DND-41 (cell line): ENCODE measurements at places on chromosomes 4 and X.
A peak's percentile ranks its signal among the peaks of the same experiment; 100 is the strongest.

DNA sequence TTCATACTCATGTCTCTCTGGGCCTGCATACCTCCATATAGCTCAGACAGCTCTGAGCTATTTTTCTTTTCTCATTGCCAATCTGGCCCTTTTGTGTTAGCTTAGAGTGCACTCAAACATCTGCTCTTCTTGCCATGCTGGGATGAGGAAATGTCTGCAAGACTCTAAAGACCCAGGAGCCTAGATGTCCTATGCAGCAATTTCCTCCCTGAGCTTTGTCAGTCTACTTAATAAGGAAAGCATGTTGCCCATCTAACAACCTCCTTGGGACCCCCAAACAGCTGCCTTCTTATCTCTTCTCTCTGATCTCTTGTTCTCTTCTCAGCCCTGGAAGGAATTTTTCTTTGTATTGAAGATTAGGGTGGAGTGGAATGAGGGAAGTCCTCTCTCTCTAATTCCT is 69.2 kb downstream of the UCHL1 start:
- no peaks in the 10 kb centered on the region for H3K36me3 ChIP-seq
- no peak for DNase-seq
- no peak overlapping the region for H3K4me3 ChIP-seq
- H3K27me3 ChIP-seq = no peaks in the 10 kb centered on the region
- no peaks in the 10 kb centered on the region for H3K4me1 ChIP-seq

- H3K4me3 ChIP-seq = no peak overlapping the region
- no peak for DNase-seq
- H3K36me3 ChIP-seq = no peaks in the 10 kb centered on the region
- no peaks in the 10 kb centered on the region for H3K27me3 ChIP-seq
- H3K4me1 ChIP-seq = no peaks in the 10 kb centered on the region
- no peak overlapping the region for H3K27ac ChIP-seq
These were observed 93.8 kb downstream of the APBB2 start for GRCh38 chr4:41120297-41121217.

- H3K4me3 ChIP-seq = no peak overlapping the region
- H3K36me3 ChIP-seq = no peaks in the 10 kb centered on the region
These were observed 118.3 kb upstream of the ETNPPL start for GRCh38 chr4:108881190-108881589.

- DNase-seq = no peak
- no peaks in the 10 kb centered on the region for H3K27me3 ChIP-seq
- no peaks in the 10 kb centered on the region for H3K4me1 ChIP-seq
- H3K36me3 ChIP-seq = no peaks in the 10 kb centered on the region
These were observed 60.2 kb downstream of the CHRNA9 start for GRCh38 chr4:40395166-40395900.

DNA sequence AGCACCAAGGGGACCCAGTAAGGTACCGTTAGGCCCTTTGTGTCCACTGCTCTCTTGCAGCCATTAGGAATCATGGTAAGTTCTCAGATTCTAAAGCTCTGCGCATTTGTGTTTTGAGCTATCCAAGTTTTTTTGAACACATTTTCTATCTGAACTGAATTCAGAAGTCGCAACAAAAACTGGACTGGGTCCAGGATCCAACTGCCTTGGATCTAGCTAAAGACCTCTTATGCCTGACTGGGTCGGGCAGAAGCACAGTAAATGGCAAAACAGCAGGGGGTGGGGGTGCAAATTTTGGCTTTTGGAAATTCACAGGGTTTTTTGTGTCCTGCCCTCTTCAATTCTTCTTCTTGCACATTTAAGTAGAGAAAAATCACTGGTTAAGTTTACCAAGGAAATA is 30.0 kb downstream of the RCHY1 start:
- DNase-seq = no peak
- no peak overlapping the region for H3K27ac ChIP-seq
- no peaks in the 10 kb centered on the region for H3K27me3 ChIP-seq
- H3K4me1 ChIP-seq = no peaks in the 10 kb centered on the region
- peaks cover 60% of the 10 kb centered on the region for H3K36me3 ChIP-seq

- H3K27ac ChIP-seq = no peak overlapping the region
- DNase-seq = no peak
- no peaks in the 10 kb centered on the region for H3K4me1 ChIP-seq
- H3K4me3 ChIP-seq = no peak overlapping the region
- H3K27me3 ChIP-seq = no peaks in the 10 kb centered on the region
These were observed 64.9 kb upstream of the SOD3 start for GRCh38 chr4:24730256-24731001.

- H3K36me3 ChIP-seq = no peaks in the 10 kb centered on the region
- no peak overlapping the region for H3K27ac ChIP-seq
- H3K4me1 ChIP-seq = peaks cover 8% of the 10 kb centered on the region
- H3K4me3 ChIP-seq = no peak overlapping the region
- no peak for DNase-seq
These were observed 897.7 kb upstream of the EPHA5 start for GRCh38 chr4:66568001-66568400.

- no peak for DNase-seq
- H3K4me3 ChIP-seq = no peak overlapping the region
- H3K27ac ChIP-seq = no peak overlapping the region
- H3K27me3 ChIP-seq = no peaks in the 10 kb centered on the region
These were observed 389 bp upstream of the CCSER1 start for GRCh38 chr4:90126805-90127204.

DNA sequence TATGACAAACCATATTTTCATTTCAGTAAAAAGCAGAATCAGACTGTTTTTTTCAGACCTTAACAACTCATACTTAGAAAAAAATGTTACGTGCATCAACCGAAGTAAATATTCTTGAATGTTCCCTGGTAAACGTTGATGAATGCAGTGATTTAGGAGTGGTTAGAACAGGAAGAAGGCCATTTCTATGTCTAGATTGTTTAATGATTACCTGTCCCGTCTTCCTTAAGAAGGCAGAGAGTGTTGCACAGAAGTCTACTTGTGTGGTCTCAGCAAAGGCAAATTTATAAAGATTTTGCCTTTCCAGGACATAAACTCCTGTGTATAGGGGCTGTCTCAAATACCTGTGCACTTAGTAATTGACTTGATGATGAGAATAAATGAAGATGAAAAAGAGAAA is 134.5 kb downstream of the MGST2 start:
- no peak for DNase-seq
- H3K36me3 ChIP-seq = no peaks in the 10 kb centered on the region
- H3K27ac ChIP-seq = no peak overlapping the region
- H3K4me3 ChIP-seq = no peak overlapping the region
- peaks cover 22% of the 10 kb centered on the region for H3K4me1 ChIP-seq

DNA sequence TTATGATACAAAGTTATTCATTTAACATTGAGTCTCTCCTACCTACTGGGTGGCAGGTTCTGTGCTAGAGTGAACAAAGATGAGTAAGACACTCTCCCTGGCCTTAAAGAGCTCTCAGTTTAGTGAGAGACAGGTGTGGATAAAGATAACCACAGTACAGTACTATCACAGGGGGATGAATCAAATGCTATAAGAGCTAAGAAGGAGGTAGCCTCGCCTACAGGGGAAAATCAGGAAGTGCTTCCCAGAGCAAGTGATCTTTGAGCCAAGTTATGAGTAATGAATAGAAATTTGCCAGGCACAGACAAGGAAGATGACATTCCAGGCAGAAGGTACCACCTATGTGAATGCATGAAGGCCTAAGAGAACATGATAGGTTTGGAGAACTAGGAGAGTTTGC is 3.4 kb upstream of the IGBP1 start:
- peaks cover 3% of the 10 kb centered on the region; the same call in 1 of the 2 replicates for H3K36me3 ChIP-seq
- no peak overlapping the region for H3K4me3 ChIP-seq
- peaks cover 17% of the 10 kb centered on the region for H3K4me1 ChIP-seq
- H3K27ac ChIP-seq = no peak overlapping the region
- no peaks in the 10 kb centered on the region for H3K27me3 ChIP-seq
- no peak for DNase-seq

- no peak overlapping the region for H3K27ac ChIP-seq
- H3K4me1 ChIP-seq = no peaks in the 10 kb centered on the region
- H3K27me3 ChIP-seq = no peaks in the 10 kb centered on the region
- DNase-seq = no peak
- no peak overlapping the region for H3K4me3 ChIP-seq
These were observed 87.3 kb downstream of the PRSS12 start for GRCh38 chr4:118265312-118266144.

DNA sequence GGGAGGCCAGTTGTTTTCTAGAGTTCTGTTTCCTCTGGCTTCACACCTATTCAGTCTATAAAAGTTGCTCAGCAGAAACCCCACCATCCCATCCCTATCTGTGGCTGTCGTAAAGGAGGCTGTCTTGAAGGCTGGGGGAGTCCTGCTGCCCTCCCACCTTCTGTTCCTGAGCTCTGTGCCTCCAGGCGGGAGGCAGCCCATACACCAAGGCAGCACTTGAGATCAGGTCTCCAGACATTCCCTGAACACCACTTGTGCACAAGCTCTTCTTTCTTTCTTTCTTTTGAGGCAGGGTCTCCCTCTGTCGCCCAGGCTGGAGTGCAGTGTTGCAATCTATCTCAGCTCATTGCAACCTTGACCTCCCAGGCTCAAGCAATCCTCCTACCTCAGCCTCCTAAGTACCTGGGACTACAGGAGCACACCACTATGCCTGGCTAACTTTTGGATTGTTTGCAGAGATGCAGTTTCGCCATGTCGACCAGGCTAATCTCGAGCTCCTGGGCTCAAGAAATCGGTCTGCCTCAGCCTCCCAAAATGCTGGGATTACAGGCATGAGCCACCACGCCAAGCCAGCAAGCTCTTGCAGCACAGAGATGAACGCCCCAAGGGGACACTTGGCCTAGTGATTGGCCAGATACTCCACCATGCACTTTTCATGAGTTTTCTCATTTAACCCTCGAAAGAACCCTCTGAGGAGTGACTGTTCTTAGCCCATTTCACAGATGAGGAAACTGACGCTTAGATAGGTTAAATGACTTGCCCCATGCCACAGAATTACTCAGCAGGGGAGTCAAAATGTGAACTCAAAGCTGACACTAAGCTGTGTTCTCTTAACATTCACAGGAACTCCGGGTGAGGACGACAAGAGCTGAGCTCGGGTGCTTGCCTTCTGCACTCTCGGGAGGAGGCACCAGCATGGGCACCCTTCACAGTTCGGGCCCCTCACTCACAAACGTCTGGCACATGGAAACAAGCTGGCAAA is 55.8 kb upstream of the ENPP6 start:
- H3K27ac ChIP-seq = no peak overlapping the region
- DNase-seq = no peak
- H3K36me3 ChIP-seq = no peaks in the 10 kb centered on the region

DNA sequence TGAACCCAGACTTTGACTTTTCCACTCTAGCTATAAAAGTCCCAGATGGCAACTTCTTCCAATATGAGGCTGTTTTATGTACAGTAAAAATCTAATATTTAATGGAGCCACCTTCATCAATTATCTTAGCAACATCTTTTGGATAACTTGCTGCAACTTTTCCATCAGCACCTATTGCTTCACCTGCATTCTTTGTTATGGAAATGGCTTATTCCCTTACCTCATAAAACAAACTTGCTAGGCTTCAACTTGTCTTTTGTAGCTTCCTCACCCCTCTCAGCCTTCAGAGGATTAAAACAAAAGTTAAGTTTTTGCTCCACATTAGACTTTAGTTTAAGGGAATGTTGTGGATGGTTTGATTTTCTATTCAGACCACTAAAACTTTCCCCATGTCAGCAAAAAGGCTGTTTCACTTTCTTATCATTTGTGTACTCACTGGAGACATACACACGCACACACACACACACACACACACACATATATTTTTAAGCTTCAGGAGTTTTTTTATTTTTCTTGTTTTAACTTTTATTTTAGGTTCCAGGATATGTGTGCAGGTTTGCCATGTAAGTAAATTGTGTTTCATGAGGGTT is 1296.1 kb upstream of the PABPC4L start:
- no peak overlapping the region for H3K27ac ChIP-seq
- no peak overlapping the region for H3K4me3 ChIP-seq
- H3K27me3 ChIP-seq = no peaks in the 10 kb centered on the region
- H3K36me3 ChIP-seq = no peaks in the 10 kb centered on the region
- DNase-seq = no peak

DNA sequence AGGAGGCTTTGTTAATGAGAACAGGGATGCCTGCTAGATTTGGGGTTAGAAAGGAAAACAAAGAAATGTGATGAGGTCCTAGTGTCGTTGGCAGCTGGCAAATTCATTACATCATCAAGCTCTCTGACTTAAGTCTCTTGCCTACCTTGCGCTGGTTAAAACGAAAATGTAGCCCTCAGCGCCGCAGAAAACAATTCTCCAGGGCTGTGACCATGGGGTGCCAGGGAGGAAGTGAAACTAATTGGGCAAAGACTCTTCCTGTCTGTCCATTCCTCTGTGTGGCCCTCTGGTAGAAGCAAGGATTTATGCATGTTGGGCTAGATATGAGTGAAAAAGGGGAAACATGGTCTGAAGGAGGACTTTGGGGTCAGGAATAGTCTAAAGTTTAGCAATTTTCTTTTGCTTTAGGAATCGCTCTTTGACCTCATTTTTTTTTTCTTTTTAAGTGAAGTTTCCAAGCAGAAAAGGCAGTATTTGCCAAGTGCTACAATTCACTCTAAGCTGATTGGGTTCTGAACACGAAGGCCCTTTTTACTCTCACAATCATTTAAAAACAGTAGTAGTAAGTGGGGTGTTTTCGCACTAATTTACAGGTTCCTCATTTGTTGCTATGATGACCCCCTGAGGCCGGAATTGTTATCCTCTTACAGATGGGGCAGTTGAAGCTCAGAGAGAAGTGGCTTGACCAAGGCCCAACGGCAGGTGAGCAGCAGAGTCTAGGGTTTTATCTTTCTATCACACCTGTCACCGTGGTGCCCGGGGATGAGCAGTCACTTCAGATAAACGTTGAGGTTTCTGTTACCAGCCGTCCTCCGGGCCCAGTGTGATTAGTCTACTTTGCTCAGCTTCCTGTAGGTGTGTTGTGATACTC is 27.3 kb upstream of the CHRNA9 start:
- no peaks in the 10 kb centered on the region for H3K27me3 ChIP-seq
- H3K4me1 ChIP-seq = peaks cover 82% of the 10 kb centered on the region
- peak overlapping the region; percentile 89 for H3K27ac ChIP-seq
- peak; percentile 77 for DNase-seq
- H3K36me3 ChIP-seq = no peaks in the 10 kb centered on the region
- peak overlapping the region; percentile 50 for H3K4me3 ChIP-seq

GRCh38 chr4:169314906-169315305 is 44.1 kb upstream of the SH3RF1 start:
- no peaks in the 10 kb centered on the region for H3K4me1 ChIP-seq
- no peak for DNase-seq
- no peaks in the 10 kb centered on the region for H3K36me3 ChIP-seq
- peaks cover 3% of the 10 kb centered on the region for H3K27me3 ChIP-seq
- H3K4me3 ChIP-seq = no peak overlapping the region

- no peaks in the 10 kb centered on the region for H3K27me3 ChIP-seq
- H3K4me3 ChIP-seq = no peak overlapping the region
- H3K27ac ChIP-seq = no peak overlapping the region
- H3K4me1 ChIP-seq = no peaks in the 10 kb centered on the region
- H3K36me3 ChIP-seq = no peaks in the 10 kb centered on the region
- no peak for DNase-seq
These were observed 43.9 kb downstream of the GABRB1 start for GRCh38 chr4:47075262-47075661.

GRCh38 chrX:118239178-118239870 is 106.6 kb upstream of the WDR44 start:
- H3K27me3 ChIP-seq = no peaks in the 10 kb centered on the region
- no peaks in the 10 kb centered on the region for H3K4me1 ChIP-seq
- H3K36me3 ChIP-seq = no peaks in the 10 kb centered on the region
- no peak for DNase-seq
- no peak overlapping the region for H3K27ac ChIP-seq
